ENCODE measurements at places on chromosomes 3 and 15. TPM values are rescaled to one million over a fixed set of nuclear protein-coding genes. Genes with fewer than 3 reads are reported as not detected.

The FRMD5 gene
- total RNA-seq = 27.4 TPM

- DNase-seq = no peak
These were observed 109.8 kb downstream of the FBLN2 start for GRCh38 chr3:13658681-13659080.

- DNase-seq = no peak
These were observed 92.8 kb downstream of the GOLIM4 start for GRCh38 chr3:168002786-168003368.

- DNase-seq = no peak
These were observed 120.5 kb upstream of the LMCD1 start for GRCh38 chr3:8380904-8381704.

DNA sequence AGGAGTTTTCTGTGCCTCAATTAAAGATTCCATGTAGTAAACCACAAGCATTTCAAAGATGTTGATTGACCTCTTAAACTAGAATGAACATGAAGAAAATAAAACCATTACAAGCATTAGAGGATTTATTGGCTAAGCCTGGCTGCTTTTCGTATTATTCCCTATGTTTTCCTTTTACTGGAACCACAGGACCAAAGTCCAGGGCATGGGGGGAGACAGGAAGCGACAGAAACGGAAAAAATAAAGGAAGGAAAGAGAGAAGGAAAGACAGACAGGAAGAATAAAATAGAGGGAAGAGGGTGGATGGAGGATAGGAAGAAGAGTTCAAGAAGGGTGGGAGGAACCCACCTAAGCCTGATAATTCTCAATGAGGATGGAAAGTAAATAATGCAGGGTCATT, 169.9 kb downstream of the SHQ1 start:
- no peak for DNase-seq

- peak; percentile 31 for DNase-seq
These were observed 127.9 kb downstream of the ST8SIA2 start for GRCh38 chr15:92521624-92522008.

DNA sequence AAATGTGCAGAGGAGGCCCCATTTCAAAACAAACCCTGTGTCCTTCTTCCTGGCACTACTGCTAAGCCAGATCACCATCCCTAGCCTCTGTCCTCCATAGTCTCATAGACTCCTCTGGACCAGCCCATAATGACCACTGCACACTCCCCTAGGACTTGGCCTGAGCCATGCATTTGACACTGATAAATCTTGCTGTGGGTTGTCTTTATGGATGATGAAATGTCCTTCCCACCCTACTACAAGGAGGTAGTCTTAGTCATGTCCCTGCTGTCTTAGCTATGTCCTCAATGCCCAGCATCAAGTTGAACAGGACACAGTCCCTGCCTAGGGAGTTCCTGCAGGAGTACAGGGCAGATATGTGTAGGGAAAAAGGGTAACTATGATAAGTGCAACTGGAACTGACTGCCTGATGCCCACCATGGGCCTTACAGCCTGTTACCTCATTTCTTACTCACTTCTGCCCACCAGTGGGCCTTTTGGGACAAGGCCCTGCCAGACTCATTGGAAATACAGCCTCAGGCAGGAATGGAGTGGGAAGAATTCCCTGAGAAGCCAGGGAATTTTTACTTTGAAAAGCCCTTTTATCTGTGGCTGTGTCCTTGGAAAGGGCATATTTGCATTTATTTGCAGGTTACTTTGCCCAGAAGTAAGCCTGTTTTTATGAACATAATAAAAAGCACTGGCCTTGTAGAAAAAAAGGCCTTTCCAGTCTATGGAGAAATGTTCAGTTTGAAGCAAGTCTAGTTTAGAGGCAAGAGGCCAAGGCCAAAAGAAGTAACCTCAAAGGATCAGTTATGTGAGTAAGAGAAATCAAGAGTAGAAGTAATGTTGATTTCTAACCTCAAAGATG, 199.6 kb upstream of the EIF1B start:
- DNase-seq = no peak

DNA sequence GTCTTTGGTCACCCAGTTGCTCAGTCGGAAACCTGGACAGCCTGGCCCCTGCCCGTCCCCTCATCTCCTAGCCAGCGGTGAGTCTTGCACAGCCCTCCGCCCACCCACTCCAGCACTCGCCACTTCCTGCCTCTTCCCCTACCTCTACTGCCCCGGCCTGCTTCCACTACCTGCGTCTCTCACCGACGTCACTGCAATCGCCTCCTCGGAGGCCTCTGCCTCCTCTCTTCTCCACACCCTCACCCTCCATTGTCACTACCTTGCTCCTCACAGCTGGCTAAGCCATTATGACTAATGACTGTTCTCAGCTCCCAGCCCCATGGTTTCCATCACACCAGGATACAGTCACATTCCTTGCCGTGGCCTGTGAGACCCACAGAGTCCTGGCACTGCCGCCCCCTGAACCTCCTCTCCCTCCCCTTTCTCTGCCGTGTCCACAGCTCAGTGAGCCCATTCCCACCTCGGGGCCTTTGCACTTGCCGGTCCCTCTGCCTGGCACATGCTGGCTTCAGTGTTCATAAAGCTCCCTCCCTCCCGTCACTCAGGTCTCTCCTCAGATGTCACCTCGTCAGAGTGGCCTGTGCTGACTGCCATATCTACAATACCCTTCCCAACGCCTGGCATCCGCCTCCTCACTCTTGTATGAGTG, 104.8 kb downstream of the FBLN2 start:
- no peak for DNase-seq

GRCh38 chr3:192915304-192915703, 2.4 kb downstream of the MB21D2 start:
- no peak for DNase-seq

The GHSR gene
- not detected for total RNA-seq

The TNFSF10 gene
- total RNA-seq = 51.5 TPM

DNA sequence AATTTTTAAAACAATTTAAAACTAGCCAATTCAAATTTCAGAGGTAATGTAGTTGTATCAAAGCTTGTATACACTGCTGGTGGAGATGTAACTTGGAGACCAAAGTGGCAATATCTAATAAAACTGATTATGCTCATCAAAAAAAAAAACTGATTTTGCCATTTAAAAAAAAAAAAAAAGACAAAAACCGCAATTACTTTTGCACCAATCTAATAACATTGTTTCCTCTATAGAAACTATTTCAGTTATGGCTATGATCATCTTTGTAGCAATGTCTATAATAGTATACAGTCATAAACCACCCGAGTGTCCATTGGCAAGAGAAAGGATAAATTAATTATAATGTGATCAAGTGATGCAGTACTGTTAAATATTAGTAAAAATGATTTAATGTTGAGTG, 149.3 kb upstream of the SEMA6D start:
- no peak for DNase-seq

GRCh38 chr15:72566973-72567372, 87.5 kb upstream of the GOLGA6B start:
- DNase-seq = no peak

- DNase-seq = peak; percentile 35
These were observed at the start of gene AVEN for GRCh38 chr15:34038871-34039789. TSS of gene AVEN (minus strand) at chr15:34039204. CDS start at chr15:34039046, 158 bp downstream.

The P4HTM gene
- 33.0 TPM for total RNA-seq

DNA sequence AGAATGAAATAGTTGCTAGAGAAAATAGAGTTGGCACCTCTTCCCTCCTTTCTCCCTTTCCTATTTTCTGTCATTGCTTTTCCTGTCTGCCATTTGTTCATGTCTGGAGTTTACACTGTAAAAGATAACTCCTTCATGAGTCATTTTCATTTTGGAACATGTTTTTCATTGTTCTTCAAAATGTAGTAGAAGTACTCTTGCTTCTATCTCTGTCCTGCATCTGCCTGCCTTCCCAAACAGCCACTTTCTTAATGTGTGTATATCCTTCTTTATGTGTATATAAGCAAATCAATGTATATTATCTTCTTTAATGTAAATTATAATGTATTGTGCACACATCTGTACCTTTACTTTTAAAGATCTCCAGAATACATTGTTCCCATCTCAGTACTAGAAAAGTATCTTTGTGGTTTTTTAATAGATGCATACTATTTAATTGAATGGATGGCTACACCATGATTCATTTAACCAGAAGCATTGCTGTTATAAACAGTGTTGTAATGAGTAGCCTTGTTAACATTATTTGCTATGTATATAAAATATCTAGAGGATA, 41.1 kb downstream of the TSC22D2 start:
- DNase-seq = no peak

DNA sequence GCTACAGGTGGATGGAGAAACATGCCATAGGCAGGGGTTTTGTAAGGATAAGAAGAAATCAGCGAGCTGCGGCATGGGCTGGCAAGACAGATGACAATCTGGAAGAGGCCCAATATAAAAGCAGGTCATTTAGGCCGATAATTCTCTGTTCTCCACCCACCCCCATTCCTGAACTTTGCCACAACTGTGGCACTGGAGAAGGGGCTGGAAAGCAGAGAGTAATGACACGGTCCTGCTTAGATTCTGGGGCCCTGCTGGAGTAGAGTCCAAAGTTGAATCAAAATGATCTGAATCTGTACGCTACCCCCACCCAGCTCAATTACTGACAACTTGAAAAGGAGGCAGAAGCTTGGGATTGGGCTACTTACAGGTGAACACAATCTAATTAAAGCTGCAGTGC, 18.4 kb upstream of the BUB1B start:
- DNase-seq = no peak

GRCh38 chr3:187445356-187445755, 77.2 kb downstream of the RTP4 start:
- no peak for DNase-seq

The FAM174B gene
- total RNA-seq = 7.7 TPM

DNA sequence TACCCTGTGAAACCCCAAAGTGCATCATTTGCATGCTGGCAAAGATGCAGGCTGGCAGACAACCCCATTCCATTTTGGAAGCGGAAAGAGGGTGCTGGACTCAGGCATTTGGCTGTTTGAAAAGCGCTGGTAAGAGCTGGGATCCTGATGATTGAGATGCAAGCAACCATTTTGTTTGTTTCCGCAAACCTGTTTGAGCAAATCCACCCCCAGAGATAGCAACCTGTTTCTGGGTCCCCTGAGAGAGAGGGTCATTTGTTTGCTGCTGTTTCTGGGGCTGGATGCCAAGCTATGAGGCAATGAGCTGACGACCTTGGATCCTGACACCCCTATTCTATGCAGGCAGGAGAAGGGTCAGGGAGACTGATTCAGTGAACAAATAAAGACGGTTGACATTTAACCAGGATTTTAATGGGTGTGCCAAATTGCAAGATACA, 9.8 kb downstream of the SLC6A1 start:
- DNase-seq = no peak

GRCh38 chr3:40753291-40753770, 228.6 kb downstream of the ZNF621 start:
- DNase-seq = no peak

The PLAAT1 gene
- total RNA-seq = 4.9 TPM

The LRRC58 gene
- total RNA-seq = 7.8 TPM
